Activated naive CD8-positive, alpha-beta T cell treated with anti-CD3 and anti-CD28 coated beads, Interleukin-2, amount 50 U/mL, for 16 hours (primary cell): ENCODE measurements at places on chromosomes 5 and 9.

DNA sequence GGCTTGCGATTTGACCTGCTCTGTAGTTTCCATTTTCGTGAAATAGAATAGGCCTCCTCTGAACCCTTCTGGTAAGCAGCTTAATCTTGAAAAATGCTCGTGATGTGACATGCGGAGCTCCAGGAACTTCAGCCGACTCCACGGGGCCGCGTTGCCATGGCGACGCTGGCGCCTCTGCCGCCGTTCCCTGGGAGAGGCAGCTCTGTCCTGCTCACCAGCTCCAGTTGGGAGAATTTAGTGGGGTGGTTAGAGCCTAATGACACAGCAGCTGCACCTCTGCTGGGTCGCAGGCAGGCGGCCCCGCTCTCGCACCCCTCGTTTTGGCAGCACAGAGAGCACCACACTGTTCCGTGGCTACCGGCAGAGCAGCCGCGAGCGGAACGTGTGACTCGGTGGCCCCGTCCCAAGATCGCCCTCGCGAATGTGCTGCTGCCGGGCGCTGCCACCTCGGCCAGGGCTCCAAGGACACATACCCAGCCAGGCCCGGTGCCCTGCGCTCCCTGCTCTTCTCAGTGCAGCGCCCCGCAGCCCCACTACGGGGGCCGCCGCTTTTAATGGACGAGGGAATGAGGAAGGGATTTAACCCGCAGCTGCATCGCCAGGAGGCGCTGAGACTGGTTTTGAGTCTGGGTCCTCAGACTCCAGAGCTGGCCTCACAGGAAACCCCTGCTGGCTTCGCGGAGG, 131.2 kb upstream of the LMX1B start:
- no peak for DNase-seq

DNA sequence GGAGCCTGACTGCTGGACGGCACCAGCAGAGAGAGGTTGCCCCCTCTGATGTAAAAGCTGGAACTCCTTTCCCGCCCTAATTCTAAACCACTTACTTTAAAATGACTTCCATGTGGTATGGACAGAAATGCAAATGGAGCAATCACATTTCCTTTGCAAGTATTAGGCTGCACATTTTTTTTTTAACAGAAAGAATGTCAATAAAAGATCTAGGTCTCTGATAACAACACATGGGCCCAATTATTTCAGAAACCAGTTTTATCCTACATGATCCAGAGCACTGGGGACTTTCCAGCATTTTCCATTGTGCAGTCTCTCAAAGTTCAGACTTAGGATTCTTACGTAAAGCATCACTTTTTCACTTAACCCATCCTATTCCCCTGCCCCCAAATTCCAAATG, 203.7 kb downstream of the NXNL2 start:
- DNase-seq, result no peak

DNA sequence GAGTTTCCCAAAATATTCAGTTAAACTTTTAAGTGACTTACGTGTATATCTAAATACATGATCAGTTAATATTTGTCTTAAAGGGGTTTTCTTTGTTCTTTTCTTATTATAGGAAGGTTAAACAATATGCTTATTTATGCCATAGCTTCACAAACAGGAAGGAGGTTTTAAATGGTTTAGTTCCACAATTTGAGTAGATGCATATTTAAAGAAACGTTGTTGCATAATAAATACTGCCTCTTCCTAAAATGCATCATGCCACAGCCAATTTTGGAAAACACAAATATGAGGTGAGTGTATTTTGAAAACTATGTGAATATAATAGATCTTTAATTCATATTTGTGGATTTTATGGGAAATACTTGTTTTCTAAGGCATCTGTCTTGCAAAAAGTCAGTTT, 2.5 kb upstream of the ADRB2 start:
- DNase-seq, result no peak

GRCh38 chr5:81164936-81165335, 68.2 kb upstream of the CKMT2 start:
- no peak for DNase-seq
